ENCODE measurements at places on chromosomes 16 and 17.

- no peak for DNase-seq
Measured at GRCh38 chr17:32016231-32016630, 9.0 kb downstream of the LRRC37B start.

DNA sequence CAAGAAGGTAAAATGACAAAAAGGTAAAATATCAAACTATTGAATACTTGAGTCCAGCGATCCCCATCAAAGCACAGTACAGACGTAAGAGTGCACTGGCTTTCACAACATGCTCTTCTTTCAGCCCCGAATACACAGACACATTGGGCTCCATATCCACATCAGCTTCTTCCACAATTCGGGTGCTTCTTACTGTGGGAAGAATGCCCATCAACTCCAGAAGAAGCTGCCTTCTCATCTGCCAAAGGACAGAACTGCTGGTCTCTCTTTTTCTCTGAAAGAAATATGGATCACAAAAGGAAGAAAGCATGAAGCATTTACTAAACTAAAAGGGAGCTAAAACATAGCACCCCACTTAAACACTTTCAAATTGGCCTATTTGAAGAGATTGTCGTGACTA lies 20.4 kb downstream of the INTS2 start:
- DNase-seq = no peak

DNA sequence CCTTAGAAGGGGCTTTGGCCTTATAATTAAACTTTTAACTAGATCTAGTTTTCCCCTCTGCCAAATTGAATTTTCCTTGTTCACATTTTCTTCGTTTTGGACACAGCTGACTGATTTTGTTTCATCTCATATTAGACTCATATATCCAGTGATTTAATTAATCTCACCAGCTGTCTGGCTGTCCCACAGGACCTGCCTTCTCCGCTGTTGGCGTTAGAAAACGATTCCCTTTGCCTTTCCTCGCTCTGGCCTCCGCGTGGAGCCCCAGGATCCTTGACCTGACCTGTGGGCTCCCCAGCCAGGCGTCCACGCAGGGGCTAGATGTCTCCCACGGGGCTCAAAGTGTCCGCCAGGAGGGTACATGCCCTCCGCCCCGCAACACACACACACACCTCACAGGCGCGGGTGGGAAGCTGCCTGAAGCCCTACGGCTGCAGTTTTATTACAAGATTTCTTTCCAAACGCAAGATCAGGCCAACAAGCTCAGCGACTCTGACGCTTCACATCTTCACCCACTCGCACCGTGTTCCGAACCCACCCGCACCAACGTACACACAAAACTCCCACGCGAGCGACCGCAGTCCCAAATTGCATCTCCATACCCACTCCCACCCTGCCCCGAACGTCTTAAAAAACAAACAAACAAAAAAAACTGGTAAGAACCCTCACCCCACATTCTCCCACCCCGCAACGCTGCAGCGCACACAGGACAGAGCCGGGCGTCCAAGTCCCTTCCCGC lies 1.1 kb downstream of the RPRML start:
- DNase-seq = no peak

DNA sequence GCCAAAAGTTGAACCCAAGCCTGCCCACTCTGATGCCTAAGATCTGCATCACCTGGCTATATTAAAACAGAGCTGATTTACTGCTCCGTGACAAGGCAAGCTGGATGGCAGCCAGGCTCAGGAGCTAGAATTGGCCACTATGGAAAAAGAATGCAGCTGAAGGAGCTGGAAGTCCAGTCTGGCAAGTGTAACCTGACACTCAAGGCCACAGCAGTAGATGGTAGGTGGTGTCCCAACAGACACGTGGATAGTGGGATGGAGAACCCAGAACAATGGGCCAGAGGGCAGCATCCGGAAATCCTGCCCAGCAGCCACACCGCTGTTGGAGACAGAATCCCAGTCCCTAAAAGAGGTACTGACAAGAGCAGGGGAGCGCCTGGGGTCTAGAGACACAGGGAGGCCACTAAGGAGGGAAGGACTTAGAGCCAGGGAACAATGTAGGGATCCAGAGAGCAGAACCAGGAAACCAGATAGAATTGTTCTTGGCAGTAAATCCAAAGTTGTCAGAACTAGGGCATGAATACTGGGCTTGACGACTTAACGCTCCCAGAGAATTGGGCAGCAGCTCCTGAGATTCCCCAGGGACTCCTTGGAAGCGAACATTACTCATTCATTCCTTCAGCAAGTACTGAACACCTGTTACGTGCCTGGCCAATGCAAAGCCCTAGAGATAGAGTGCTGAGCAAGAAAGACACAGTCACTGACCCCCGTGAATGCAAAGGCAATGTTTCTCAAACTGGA lies 85.7 kb downstream of the CDYL2 start:
- DNase-seq = no peak
